Stimulated activated CD8-positive, alpha-beta memory T cell treated with anti-CD3 and anti-CD28 coated beads, Interleukin-7, amount 100 ng/mL, for 24 hours (primary cell): ENCODE measurements at places on chromosomes 2 and 18.

DNA sequence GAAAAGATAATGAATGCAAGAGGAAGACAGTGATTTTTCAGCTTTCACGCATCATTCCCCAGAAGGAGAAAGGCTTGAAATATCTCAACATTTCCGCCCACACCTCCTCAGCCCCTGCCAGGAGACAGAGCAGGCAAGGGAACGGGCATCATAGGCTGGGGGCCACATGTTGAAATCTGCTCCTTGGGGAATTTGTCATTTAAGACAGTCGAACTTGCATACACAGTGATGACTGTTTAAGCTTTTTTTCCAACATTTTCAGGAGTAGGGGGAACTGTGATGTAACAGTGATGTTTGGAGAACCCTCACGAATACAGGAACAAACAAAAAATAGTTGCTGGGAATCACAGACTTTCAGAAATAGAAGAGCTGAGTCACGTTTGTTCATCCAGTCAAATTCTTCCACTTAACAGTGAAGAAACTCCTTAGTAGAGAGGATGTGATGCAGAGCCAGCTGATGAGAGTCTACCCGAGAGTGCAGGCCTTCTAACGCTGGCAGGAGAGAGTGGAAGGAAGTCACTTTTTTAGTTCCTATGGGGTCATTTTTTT lies 266.8 kb downstream of the ALPK2 start:
- no peak for DNase-seq

- DNase-seq, result no peak
Observed at GRCh38 chr18:64785686-64786085, 636.8 kb upstream of the LINC00305 start.

GRCh38 chr2:207845202-207845864 lies 75.6 kb upstream of the FZD5 start:
- no peak for DNase-seq

- DNase-seq, result no peak
Observed at GRCh38 chr2:144364944-144365738, 154.8 kb downstream of the ZEB2 start.

DNA sequence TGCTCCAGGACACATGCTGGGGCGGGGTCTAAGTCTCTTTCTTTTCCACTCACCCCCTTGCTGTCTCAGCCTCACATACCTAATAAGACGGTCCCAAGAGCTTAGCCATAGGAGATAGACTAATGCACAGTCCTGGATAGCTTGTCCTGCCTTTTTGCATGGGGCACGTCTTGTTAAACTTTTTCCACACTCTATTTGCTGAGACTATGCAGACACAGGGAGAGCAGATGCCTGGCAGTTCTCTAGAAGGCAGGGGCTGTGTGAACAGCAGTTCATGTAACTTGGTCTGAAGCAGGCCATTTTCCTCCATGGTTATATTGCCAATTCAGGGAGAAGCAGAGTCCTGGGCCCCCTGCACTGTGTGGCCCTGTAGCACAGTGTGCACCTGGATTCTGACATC lies 142.1 kb downstream of the SEPTIN10 start:
- DNase-seq, result no peak

DNA sequence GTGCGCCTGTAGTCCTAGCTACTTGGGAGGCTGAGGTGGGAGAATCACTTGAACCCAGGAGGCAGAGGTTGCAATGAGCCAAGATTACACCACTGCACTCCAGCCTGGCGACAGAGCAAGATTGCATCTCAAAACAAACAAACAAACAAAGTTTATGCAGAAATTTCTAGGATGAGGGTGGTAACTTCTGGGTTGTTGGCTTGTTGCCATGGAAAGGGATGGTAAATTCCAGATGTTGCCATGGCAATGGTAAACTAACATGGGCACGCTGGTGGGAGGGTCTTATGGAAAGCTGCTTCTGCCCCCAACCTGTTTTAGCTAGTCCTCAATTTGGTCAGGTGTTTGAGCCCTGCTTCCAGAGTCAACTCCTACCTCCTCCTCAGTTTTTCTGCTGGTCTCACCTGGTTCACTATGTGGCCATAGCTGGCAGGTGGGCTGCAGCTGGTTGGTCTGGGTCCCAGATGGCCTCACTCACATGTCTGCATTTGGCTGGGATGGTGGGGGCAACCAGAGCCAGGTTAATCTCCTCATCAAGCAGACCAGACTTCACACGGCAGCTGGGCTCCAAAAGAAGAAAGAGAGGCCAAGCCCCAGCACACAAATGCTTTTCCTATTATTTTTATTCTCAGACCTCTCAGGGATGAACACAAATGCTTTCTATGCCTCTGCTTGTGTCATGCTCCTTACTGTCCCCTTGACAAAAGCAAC lies 26.6 kb upstream of the TEX44 start:
- DNase-seq, result no peak

DNA sequence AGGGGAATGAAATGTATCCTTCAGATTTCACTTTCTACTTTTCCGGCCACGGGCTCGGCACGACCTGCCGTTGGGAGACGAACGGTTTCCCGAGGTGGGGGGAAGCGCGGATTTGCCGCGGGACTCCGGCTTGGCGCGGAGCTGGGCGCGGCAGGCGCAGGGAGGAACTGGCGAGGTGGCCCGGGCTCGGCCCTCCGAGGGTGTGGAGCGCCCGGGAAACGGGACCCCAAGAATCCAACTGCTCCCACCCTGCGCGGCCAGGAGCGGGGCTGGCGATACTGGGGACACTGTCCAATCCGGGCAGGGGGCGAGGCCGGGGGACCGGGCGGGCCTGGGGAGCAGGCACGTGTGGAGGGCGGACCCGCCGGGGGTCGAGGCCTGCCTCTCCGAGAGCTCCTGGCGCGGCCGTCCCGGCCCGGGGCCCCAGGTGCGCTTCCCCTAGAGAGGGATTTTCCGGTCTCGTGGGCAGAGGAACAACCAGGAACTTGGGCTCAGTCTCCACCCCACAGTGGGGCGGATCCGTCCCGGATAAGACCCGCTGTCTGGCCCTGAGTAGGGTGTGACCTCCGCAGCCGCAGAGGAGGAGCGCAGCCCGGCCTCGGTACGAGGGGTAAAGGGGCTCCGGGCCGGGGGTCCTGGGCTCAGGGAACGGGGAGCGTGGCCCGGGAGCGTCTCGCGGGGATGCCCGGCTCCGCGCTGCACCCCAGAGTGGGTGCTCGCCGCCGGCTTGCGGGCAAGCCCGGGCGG lies at the start of gene ANXA4:
ANXA4 (plus strand) TSS at position 560 of the 747 bp plus-strand sequence. CDS start 39,432 bp downstream, outside the sequence.
- DNase-seq, result peak; percentile 35

DNA sequence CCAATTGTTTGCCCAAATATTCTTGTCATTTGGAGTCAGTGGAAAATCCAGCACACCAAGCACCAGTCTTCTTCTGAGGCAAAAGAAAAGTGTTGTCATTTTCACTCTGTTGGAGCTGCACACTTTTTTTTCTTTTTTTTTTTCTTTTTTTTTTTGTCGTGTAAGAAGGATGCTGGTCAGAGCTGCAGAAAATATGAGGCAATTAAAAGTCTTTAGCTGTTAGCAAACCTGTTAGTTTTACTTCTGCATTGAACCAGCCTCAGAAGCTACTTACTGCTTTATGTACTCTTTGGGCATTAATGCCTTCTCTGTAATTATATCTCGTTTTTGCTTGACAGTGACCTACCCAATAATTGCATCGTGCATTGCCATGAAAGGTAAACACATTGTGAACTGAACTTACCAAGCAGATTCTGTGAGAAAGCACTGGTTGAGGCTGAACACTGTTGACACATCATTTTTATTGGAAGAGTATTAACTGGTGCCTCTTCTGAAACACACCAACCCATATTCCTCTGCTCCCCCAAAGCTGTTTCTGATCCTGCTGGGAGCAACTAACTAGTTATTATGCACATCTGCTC lies 165.4 kb downstream of the CAPN13 start:
- no peak for DNase-seq

GRCh38 chr2:127219171-127220070 lies 678 bp downstream of the CYP27C1 start:
- no peak for DNase-seq

GRCh38 chr2:73641767-73642062 lies 507 bp downstream of the NAT8 start:
- no peak for DNase-seq

DNA sequence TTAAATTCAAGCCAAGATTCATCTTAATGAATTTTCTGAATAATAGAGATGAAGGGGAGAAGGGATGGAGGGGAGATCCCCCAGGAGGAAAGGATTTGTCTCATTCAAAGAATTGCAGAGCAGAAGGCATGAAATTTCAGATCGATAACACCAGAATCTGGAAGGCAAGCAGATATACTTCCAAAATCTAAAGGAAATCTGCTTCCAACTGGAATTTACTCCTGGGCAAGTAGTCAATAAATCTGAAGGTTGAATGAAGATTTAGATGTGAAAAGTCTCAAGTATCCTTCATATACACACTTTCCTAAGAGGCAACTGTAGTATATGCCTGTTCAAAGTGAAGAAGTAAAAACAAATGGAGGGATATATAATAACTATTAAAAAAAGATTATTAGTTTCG lies 1190.8 kb upstream of the CELF4 start:
- DNase-seq, result no peak

DNA sequence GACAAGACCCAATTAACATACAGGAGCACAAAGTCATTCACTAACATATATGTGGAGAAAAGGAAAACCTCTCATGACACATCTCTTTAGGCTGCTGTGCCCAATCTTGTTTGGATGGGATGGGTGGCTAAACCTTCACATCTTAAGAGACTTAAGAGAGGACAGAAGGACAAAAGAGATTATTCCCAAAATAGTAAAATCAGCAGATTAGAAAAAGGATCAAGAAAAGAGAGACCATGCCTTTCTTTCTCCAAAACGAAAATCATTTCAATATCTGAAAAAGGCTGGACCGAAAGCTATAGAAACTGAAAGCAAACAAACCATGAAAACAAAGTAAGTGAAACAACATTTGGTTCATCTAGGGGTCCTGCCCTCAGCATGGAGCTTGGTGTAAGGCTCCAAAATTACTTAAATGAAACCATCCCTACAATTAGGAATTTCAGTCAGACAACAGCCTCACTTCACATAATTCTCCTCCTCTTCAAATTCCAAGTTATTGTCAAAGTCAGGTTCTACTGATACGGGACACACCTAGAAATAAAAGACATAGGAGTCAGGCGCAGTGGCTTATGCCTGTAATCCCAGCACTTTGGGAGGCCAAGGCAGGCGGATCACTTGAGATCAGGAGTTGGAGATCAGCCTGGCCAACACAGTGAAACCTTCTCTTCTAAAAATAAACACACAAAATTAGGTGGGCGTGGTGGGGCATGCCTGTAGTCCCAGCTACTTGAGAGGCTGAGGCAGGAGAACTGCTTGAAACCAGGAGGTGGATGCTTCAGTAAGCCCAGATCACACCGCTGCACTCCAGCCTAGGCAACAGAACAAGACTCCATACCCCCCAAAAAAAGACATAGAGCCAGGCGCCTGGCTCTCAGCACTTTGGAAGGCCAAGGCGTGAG lies 5.2 kb downstream of the STARD7 start:
- DNase-seq, result no peak

GRCh38 chr2:25310965-25311864 lies 30.5 kb downstream of the DNMT3A start:
- no peak for DNase-seq

DNA sequence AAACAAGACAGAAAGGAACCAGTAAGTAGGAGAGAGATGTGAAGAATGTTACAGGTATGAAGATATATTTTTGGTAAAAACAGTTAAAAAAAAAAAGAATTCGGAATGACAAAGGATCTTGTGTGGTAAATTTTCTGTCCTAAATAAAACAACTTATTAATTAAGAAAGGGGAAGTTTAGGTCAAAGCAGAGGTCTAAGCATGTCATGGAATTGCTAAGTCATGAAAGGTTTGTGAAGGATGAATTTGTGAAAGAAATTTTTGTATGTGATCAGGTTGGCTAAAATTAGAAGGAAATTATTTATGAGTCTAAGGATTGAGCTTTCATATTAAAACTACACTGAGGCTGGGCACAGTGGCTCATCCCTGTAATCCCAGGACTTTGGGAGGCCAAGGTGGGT lies 11.1 kb upstream of the ALPG start:
- no peak for DNase-seq
